T-helper 9 cell (primary cell): ENCODE measurements at places on chromosomes 1 and 21.

- DNase-seq, result no peak
Observed at GRCh38 chr1:215599418-215600074, 32.4 kb downstream of the KCTD3 start.

DNA sequence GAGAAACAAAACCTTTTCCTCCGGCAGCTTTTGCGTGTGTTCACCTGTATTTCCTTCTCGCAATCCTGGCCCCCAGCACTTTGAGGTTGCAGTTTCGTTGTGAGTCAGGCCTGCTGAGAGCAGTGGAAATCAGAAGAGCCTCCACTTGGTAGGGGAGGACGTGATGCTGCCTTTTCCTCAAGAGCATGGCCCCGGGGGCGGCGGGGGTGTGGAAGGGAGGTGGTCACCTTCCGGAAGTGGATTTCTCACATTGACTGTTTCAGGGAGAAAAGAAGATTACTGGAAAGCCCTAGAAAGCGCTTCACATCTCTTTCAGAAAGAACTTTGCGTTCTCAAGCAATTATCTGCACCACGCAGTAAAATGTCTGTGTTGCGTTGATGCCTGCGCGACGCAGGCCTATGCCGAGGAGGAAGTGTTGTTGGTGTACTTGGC lies 12.2 kb upstream of the IL10 start:
- peak; percentile 30 for DNase-seq

- DNase-seq, result no peak
Observed at GRCh38 chr1:100229681-100230443, 19.8 kb downstream of the DBT start.

DNA sequence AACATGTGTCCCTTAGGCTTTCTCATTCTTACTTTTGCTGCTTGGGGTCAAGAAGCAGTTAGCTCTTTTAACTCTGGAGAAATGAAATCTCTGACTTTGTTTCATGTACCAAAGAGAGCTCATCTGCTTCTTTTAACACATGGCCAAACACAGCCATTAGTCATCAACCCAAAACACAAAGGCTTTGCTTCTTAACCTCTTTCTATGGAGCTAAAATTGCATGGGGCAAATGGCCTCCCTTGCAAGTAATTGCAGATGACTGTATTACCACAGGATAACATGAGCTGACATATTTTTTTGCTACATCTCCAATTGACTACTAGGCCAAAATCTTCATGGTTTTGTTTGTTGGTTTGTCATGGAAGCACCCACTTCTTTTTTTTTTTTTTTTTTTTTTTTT lies 300.9 kb downstream of the BRINP3 start:
- DNase-seq, result no peak

- no peak for DNase-seq
Observed at GRCh38 chr1:176605176-176605575, 142.2 kb downstream of the PAPPA2 start.

GRCh38 chr1:41712695-41713094 lies 206.0 kb downstream of the HIVEP3 start:
- no peak for DNase-seq

GRCh38 chr1:53617382-53617781 lies 121.6 kb downstream of the GLIS1 start:
- no peak for DNase-seq

DNA sequence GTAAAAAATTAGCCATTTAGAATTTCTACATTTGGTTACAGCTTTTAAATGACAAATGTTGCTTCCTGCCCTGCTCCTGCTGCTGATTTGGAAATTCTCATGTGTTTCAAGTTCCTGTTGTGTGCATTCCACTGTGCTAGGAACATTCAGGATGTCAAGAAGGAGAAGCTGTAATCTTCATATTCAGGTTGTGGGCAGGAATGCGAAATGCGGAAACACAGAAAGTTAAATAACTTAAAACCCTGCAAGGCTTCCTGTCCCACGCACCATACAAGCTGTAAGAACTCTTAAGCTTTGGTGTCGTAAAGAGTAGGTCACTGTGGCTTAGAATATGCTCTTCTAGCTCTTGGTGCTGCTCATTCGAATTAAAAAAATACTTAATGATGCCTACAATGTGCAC lies 52.6 kb downstream of the S100B start:
- no peak for DNase-seq

- DNase-seq, result no peak
Observed at GRCh38 chr1:205309741-205310140, 11.8 kb downstream of the NUAK2 start.

DNA sequence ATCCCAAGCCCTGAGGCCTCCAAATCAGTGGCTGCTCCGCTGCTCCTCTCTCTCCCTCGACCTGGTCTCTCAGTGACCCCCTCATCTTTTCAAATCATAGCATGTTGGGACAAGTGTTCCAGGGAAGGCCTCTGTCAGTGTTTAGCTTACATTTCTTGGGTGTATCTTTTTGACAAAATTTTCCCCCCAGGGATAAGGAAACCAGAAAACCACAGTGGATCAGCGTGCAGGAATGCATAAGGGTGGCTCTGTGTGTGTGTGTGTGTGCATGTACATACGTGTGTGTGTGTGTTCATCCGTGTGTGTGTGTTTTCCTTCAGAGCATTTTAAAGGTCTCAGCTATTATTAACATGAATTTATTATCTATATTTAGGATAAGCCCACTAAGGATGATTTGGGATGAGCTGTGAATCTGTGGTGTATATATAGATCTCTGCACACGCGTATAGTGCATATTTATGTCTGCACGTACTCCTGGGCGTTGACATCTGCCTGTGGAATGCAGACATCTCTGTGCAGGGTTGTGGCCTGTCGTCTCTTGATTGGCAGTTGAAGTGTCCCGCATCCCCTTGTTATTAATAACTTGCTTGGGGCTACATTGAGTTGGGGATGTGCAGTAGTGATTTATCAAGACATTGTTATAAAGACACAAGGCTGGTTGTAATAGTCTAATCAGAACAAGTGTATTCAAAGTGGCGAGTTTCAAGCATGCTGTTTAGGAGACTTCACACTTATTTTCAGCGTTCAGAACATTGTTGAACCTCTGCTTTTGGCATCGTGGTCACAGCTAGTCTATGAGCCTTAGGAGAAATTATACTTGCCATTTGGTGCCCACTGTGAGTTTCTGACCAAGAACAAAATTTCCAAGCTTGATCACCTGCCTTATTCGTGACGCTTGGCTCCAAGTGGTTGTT lies 55.6 kb downstream of the GALNT2 start:
- DNase-seq, result no peak

GRCh38 chr1:240351690-240352089 lies 260.0 kb downstream of the FMN2 start:
- DNase-seq, result no peak

- DNase-seq, result no peak
Observed at GRCh38 chr1:202951437-202951836, 6.7 kb downstream of the ADIPOR1 start.

- no peak for DNase-seq
Observed at GRCh38 chr1:96041470-96041869, 680.1 kb upstream of the PTBP2 start.

DNA sequence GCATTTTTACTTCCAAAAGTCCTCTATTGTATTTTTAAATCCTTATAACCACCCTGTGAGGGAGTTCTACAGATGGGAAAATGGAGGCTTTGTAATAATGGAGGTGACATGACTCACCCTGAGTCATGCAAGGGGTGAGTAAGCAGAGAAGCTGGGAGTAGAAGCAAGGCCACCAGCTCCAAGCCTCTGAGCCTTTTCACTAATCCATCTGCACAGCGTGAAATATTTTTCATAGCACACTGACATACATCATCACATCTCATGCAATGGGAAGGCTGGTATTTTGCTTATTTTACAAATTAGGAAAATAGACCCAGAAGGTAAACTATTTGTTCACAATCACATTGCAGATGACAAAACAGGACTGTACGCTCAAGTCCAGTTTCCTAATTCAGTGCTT lies 96.9 kb downstream of the KCNH1 start:
- no peak for DNase-seq
